Motor neuron (in vitro differentiated cells): ENCODE measurements at places on chromosomes 1 and 21. TPM values are rescaled to one million over a fixed set of nuclear protein-coding genes. Genes with fewer than 3 reads are reported as not detected.

GRCh38 chr1:51304360-51304759 is 26.0 kb downstream of the TTC39A start:
- ATAC-seq, result no peak

DNA sequence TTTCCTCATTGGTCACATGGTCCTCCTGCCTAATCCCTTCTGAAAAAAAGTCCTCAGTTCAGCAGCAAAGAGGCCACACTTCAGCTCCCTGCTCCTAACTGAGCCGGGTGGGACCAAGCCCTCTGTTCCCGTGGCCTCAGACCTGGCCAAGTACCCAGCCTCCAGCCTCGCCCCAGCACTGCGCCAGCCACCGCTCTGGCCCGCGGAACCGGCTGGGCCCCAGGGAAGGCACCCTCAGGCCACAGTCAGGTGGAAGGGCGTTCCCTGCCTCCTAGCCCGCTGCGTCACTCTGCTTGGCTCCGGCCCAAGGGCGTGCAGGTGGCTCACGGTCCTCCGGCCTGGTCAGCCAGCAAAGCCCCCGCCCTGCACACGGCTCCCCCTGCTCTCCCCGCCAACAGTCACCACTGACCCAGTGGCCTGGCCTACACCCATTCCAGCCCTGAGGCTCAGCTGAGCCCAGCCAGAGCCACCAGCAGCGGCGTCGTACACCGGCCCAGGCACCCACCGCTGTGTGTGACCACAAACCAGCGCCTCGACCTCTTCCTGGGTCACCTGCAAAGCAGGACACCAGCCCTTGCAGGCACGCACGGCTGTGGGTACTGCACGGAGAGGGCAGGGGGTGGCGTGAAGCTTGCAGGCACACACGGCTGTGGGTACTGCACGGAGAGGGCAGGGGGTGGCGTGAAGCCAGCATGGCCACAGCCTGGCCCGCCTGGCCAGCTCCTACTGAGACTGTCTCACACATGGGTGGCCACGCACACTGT is 19.4 kb downstream of the NADK start:
- no peak for ATAC-seq

- ATAC-seq, result no peak
Measured at GRCh38 chr1:224521904-224522734, 87.5 kb upstream of the WDR26 start.

DNA sequence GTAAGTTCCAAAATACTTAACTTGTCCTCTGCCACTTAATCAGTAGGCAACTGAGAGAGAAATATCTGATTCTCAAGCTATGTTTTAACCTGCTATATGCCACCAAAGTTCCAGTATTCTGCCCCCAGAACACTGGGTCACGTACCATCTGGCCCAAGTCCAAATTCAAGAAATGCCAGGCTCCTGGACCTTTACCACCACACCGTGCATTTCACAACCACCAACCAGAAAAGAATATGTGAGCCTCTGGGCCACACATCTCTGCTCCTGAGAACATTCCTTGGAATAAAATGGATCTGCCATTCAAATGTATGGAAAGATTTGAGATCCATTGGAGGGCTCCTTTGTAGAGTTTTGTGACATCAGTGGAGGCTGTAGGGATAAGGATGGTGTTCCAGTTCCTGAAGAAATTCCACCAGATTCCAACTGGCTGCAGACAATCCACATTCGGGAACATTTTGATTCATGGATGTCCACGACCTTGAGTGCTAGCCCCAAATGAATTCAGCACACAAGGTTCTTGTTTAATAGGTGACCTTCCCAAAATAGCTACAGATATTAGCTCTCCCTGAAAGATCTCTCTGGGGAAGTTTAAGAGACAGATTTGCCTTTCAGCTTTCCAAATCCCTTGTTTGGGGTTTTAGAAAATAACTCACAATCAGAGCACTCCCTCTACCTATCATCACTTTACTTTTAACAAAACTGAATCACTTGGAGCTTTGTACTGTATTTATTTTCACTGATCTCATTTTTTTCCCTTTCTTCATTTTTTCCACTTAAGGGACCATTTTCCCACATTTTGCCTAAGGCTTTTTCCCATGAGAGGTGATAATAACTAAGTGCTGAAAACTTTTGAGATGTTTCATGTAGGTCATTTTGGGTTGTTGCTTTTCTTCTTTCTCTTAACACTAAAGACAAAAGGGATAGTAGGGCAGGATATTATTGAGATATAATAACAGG is 128.4 kb upstream of the ZC3H11B start:
- no peak for ATAC-seq

DNA sequence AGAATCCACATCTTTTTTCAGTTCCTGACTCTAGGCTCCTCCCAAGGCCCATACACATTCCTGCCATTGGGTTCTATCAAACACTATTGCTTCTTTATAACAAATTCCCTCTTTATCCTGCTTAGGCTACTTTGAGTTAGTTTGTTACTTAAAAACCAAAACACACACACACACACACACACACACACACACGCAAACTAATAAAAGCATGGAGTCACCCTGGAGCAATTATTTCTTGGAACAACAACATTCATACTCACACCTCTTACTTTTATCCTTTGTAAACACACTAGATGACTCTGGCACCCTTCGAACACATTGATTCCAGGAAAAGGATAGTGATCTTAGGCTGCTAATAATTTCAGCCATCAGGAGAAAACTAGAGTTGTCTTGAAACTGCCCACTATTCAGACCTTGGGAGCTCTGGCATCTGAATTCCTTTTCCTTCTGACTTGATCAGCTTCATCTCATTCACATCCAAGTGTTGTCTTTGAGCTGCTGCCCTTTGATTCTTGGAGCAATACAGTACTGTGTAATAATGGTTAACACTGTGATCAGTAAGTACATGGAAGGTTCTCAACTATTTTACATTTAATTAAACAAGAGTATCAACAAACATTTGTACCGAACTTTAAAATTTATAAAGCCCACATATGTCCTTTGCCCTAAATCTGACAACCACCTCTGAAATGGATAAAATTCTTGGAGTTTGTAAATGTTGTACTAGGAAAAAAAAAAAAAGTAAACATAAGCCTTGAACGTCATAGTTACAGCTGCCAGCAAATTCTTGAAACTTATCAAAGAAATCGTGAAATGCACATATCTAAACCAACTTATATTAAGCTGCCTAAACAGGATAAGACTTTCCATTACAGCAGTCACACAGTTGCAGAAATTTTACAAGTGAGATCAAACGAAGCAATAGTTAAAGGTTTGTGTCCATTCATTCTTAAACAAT is 2.8 kb upstream of the SEC22B start:
- no peak for ATAC-seq

- ATAC-seq, result peak; percentile 98
Measured at GRCh38 chr1:151846062-151846568, 6.5 kb upstream of the C2CD4D start.

GRCh38 chr1:51321924-51322280 is 8.5 kb downstream of the TTC39A start:
- no peak for ATAC-seq

Gene HOOK1
- 2.9 TPM in 2 replicates for total RNA-seq

Gene ECM1
- total RNA-seq, result 2.1 and 2.9 TPM in 2 replicates

- no peak for ATAC-seq
Measured at GRCh38 chr1:33706634-33707255, 157.1 kb upstream of the HMGB4 start.
